Muscle of back (tissue), 13 donors: ENCODE measurements at places on chromosomes 13 and 19. TPM values are rescaled to one million over a fixed set of nuclear protein-coding genes. Genes with fewer than 3 reads are reported as not detected.
A peak's percentile ranks its signal among the peaks of the same experiment; 100 is the strongest.

- peak; percentile 42 for DNase-seq
Observed at GRCh38 chr13:89695343-89696257, 1651.9 kb upstream of the MIR17HG start.

NLRP13 gene
- not detected for polyA plus RNA-seq

GRCh38 chr13:75347925-75348324 is 134.0 kb downstream of the TBC1D4 start:
- no peak for DNase-seq

DACH1 gene
- polyA plus RNA-seq, result 9.0 TPM

- no peak for DNase-seq
Observed at GRCh38 chr19:50815439-50815838, 8.1 kb downstream of the KLK1 start.

- DNase-seq, result no peak
Observed at GRCh38 chr19:10389863-10390262, 9.5 kb upstream of the TYK2 start.

DNA sequence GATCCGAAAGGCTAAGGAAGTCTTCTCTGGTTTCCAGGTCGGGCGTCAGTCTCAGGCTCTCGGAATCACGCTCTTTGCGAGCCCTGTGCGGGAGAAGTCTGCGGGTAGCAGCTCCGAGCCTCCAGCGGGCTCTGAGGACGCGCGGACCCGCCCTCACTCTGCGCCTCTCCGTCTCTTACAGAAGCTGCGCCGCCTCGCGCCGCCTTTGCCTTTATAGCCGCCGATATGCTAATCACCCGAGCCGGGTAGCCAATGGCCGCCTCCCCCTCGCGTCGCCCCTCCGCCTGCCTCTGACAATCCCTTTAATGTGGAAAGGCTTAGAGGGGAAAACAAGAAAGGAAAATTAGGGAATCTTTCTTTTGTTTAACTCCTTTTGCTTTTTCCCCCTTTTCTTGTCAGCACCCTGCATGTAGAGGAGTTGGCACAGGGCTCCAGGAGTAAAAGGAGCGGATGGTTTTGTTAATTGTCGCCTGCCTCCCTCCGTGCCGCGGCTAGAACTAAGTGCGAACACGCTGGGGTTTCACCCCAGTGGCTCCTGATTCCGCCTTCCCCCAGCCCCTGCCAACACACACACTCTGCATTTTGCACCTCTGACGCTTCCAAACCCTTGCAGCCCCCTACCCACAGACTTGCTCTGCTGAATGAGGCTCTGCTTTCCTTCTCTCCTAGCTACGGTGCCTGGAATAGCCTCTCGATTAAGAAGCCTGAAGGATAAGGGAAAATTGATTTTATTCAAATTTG is at the start of gene PCDH8:
PCDH8 (minus strand) TSS at position 186 of the 741 bp plus-strand sequence. CDS start 204 bp downstream, outside the sequence.
- no peak for DNase-seq
